ENCODE measurements at places on chromosomes 3 and 15. TPM values are rescaled to one million over a fixed set of nuclear protein-coding genes. Genes with fewer than 3 reads are reported as not detected.

GRCh38 chr15:59501597-59501996 lies 63.6 kb downstream of the FAM81A start:
- peak; percentile 72 for DNase-seq

DNA sequence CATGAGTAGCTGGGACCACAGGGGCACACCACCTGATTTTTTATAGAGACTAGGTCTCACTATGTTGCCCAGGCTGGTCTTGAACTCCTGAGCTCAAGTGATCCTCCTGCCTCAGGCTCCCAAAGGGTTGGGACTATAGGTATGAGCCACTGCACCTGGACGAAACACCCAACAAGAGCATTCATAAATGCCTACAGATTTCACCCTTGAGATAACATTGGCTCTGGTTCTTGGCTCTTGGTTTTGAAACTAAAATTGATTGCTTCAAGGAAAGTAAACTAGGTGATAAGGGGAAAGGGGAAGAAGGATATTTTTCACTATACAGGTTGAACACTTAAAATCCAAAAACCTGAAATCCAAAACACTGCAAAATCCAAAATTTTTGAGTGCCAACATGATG lies 10.3 kb downstream of the AP3S2 start:
- no peak for DNase-seq

The RAB6B gene
- not detected for total RNA-seq

The GOLGA8S gene
- total RNA-seq = not detected

The LRRC58 gene
- total RNA-seq = 28.8 TPM

The ZPLD1 gene
- not detected for total RNA-seq
